ENCODE measurements at places on chromosomes 4 and X. TPM values are rescaled to one million over a fixed set of nuclear protein-coding genes. Genes with fewer than 3 reads are reported as not detected.

- no peak for DNase-seq
Measured at GRCh38 chr4:87863486-87863885, 30.7 kb downstream of the MEPE start.

Gene GATA1
- 0.23 TPM for total RNA-seq

GRCh38 chr4:112355662-112356061 lies 58.5 kb downstream of the ALPK1 start:
- no peak for DNase-seq

Gene LPAR4
- not detected for total RNA-seq

Gene MTMR8
- 1.3 TPM for total RNA-seq

Gene KIAA1210
- total RNA-seq, result not detected

- DNase-seq, result no peak
Measured at GRCh38 chr4:138577145-138577544, 335.0 kb upstream of the SLC7A11 start.

All from Panc1 (cell line).